ENCODE measurements at places on chromosomes 11 and 22.

GRCh38 chr11:94581926-94582325 lies 14.8 kb downstream of the PIWIL4 start:
- DNase-seq: no peak

- DNase-seq: no peak
Observed at GRCh38 chr11:119759324-119759723, 30.3 kb upstream of the NECTIN1 start.

DNA sequence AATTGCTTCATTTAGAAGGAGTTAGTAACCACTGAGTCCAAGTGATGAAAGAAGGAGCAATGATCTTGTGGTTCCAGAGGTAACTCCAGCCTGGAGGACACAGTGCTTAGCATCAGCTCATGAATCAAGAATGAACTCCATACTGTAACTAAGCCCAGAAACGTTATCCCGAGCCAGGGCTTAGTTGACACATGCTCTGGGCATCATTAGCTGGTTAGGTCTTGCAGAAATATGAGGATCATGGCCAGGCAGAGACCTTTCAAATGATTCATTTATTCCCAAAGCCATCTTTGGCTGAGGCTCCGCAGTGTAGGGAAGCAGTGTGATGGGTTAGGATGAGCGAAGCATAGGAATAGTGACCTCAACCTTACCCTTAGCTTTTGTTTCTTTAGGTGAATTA lies 277.4 kb downstream of the FAM76B start:
- DNase-seq: no peak

GRCh38 chr22:18091916-18092526 lies 14.2 kb downstream of the PEX26 start:
- DNase-seq: no peak

- no peak for DNase-seq
Observed at GRCh38 chr11:72039856-72040401, 40.4 kb downstream of the NUMA1 start.

- no peak for DNase-seq
Observed at GRCh38 chr11:109733245-109733644, 311.3 kb downstream of the C11orf87 start.

- no peak for DNase-seq
Observed at GRCh38 chr11:15824060-15824459, 532.3 kb downstream of the SOX6 start.

- DNase-seq: no peak
Observed at GRCh38 chr22:41387341-41387740, 5.6 kb downstream of the TEF start.

- no peak for DNase-seq
Observed at GRCh38 chr11:76455331-76455730, 10.5 kb downstream of the EMSY start.

- no peak for DNase-seq
Observed at GRCh38 chr11:20566591-20567434, 32.6 kb upstream of the SLC6A5 start.

DNA sequence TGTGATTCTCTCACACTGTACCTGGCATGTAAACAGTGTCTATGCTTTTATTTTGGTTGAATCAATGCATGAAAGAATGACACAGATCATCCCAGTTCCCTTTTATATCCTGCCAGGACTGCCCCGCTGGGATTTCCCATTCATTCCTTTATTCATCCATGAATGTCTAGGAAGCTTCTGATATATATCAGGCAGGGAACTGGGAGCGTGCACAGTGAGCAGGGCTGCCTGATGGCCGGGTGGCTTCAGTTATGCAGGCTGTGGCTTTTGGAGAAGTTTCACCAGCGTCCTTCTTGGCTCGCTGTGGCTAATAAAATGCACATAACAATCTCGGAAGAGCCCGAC lies 789.0 kb downstream of the TBC1D22A start:
- no peak for DNase-seq

- no peak for DNase-seq
Observed at GRCh38 chr11:61054927-61055562, 47.2 kb upstream of the CD5 start.

DNA sequence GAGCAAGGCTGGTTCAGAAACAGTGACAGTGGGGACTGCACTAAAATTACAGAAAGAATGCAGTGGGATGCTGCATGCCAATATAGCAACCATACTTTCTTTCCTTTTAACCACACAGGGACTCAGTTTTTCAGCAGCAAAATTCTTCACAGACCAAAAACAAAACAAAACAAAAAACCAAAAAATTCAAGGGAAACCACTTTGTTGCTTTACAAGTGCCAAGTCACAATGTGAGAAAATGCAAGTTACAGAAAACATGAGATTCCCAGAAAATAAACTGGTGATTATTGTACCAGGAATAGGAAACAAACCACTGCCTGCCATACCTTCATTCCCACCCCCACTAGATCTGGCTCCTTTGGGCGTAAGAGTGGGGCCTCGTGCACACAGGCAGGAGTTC lies 52.6 kb downstream of the TENM4 start:
- DNase-seq: no peak

DNA sequence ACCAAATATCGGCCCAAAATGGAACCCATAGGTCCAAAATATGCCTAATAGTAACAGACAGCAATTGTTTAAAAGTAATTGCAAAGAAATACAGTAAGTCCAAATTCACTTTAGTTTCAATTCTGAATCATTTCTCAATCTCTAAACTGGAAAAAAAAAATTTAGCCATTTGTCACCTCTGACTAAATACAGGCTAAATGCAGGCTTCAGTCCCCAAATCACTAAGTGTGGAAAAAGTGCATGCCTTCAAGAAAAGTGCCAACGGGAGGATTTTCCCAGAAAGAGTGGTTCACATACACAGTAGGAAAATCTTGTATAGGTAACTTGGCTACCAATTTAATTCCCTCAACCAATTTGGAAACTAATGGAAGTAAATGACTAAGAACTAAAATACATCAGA lies 35.7 kb downstream of the SIK3 start:
- DNase-seq: no peak

DNA sequence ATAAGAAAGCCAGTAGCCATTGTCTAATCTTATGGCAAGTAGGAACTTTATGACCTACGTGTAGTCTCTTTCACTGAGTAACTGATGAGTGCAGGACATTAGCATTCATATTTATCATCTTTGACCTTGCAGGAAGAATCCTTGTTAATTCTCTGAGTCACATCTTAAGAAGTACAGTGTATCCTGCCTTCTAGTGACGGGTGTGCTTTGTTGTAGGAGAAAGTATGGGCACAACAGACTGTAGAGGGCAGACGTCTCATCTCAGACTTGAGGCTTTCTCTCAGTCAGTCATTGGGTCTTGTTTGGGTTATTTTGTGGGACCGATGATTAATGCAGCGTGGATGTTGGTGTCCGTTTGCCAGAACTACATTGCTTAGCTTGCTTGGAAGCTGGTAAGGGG lies 6.8 kb downstream of the RNF214 start:
- no peak for DNase-seq

- no peak for DNase-seq
Observed at GRCh38 chr22:42933485-42934091, 76.5 kb upstream of the ARFGAP3 start.

- DNase-seq: peak; percentile 57
Observed at GRCh38 chr11:46332568-46333393, 14.5 kb upstream of the DGKZ start.

- peak; percentile 9 for DNase-seq
Observed at GRCh38 chr11:85809863-85810262, 1.1 kb downstream of the SYTL2 start.

DNA sequence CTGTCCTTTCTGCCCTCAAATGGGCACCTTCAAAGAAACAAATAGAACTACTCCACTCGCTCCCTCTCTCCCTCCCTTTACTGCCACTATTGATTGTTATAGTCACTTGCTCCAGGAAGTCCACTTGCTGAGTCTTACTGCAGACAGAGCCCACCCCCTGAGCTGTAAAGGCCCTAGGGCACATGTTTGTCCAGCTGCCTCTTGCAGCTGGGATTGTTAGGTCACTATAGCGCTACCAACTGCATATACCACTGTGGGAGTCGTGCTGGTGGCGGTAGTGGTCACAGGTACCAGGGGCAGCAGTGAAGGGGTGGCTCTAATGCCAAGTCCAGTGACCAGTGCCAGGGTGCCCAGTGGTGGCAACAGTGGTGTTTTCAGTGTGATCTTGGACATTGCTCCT lies 4.4 kb upstream of the SREBF2 start:
- peak; percentile 41 for DNase-seq

GRCh38 chr11:94602430-94603372 lies 35.5 kb downstream of the PIWIL4 start:
- no peak for DNase-seq

DNA sequence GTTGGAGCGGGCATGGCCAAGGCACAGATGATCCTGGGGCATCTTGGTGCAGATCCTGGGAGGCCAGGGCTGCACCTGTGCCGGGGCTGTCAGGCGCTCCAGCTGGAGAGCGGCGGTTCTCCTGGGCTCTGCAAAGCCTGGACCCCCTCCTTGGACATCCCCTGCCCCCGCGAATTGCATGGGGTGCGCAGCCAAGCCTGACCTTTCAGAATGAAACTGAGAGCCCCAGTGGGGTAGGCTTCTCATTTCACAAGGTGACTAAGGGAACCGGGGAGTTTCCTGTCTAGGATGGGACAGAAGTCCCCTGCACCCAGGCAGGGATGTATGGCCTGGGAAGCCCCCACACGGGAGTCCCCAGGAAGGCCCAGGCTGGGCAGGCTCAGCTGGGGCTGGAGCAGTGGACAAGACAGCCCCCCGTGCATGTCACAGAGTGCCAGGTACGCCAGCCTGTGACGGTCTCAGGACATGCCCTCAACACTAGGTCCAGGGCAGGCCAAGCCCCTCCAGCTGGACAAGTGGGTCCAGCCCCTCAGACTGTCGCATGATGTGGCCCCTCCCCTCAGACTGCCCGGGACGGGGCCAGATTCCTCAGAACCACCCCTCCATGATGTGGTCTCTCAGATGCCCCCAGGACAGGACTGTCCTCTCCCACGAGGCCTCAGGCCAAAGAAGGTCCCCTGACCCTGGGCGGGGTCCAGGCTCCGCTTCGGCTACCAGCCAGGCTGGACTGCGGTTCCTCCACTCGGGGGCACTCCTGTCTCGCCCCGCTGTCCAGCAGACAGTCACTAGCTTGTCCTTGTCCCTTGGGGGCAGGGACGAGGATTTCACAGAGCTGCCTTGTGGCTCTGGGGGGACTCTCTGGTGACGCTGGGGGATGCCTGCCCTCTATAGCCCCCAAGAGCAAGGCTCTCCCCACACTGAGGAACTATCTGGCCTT lies 2.3 kb downstream of the LSP1 start:
- no peak for DNase-seq

- DNase-seq: no peak
Observed at GRCh38 chr11:975827-976226, 50.2 kb downstream of the AP2A2 start.

DNA sequence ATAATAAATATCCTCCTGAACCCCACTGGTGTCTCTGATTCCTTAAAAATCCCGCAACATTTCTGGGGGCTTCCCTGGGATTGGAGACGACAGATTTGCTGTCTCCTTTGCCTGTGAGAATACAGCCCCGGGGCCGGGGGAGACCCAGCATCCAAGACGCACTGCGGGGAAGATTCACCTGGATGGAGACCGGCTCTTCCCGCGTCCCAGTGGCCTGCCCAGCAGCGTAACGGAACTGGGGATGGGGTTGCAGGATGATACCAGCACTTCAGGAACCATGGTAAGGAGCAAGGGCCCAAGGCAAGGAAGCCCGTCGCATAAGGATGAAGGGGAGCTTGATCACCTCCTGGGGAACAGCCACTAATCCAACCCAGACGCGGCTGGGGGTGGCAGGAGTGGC lies 53.3 kb upstream of the OR4C15 start:
- DNase-seq: no peak

- no peak for DNase-seq
Observed at GRCh38 chr11:117996058-117996457, 9.9 kb downstream of the IL10RA start.

Measured in NCI-H345 (cell line).